Stimulated activated CD4-positive, alpha-beta T cell treated with anti-CD3 and anti-CD28 coated beads, Interleukin-15, amount 100 ng/mL, for 48 hours (primary cell): ENCODE measurements at places on chromosomes 13 and 19.
A peak's percentile ranks its signal among the peaks of the same experiment; 100 is the strongest.

DNA sequence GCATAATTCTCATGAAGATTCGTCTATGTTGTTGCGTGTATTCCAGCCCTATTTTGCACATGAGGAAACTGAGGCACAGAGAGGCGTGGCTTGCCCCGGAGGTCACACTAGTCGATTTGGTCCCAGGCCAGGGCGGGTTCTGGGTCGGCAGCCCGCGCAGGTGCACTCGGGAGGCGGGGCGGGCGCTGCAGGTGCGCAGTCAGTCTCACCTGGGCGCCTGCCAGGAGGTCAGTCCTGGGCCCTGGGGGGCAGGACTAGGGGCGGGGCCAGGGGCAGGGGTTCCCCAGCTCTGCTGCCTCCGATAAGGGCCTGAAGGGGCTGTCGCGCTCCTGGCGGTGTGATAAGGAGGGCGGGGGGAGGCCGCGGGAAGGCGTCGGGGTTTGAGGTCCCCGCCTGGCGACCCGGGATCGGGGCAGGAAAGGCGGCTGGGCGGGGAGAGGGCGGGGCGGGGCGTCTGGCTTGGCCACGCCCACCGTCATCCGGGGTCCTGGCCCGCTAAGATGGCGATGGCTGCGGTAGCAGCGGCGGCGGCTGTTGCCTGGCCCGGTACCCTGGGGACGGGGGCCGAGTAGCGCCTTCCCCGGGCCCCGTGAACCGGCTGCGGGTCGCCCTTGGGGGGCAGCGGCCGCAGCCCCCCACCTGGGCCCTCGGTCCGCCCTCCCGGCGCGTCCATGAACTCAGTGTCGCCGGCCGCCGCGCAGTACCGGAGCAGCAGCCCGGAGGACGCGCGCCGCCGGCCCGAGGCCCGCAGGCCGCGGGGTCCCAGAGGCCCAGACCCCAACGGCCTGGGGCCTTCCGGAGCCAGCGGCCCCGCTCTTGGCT lies at the start of gene ATG4D:
ATG4D (plus strand) TSS at position 485 of the 822 bp plus-strand sequence; CDS start at position 672, 187 bp downstream.
- peak; percentile 68 for DNase-seq

DNA sequence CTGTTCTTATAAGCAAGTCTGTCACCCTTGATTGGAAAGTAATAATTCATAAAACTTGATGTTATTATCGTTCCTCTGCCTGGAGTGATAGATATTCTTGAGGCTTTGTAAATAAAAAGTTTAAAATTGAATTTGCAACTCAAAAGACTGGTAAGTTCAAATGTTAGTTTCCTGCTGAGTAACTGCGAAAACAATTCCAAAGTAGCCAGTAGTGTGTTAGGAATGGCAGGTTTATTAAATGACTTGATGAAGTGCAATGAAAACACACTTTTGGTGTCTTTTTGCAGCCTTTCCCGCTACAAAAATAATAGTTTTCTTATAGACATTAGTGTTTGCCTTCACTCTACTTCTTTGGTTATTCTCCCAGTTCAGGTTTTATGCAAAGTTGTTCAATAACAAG lies 299.3 kb downstream of the DLEU7 start:
- no peak for DNase-seq

- no peak for DNase-seq
These were observed 59.4 kb downstream of the ZNF708 start for GRCh38 chr19:21269813-21270212.

DNA sequence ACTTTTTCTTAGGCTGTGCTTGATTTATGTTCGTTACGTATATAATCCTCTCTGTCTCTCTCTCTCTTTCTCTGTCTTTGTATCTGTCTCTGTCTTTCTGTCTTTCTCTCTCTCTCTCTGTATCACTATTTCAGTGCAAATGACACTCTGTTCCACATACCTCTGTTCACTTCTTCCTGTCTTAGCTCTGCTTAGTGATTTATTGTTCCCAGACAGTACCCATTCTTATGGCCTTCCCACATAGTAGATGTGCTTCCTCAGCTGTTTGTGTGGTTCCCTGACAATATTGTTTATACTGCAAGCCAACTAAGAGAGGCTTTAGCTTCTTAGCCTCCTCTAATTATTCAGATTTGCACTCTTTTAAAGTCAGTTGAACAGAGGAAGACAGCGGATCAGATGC lies 1244.2 kb downstream of the DIAPH3 start:
- DNase-seq = no peak

- no peak for DNase-seq
These were observed 28.2 kb downstream of the GPC6 start for GRCh38 chr13:93254775-93255174.

DNA sequence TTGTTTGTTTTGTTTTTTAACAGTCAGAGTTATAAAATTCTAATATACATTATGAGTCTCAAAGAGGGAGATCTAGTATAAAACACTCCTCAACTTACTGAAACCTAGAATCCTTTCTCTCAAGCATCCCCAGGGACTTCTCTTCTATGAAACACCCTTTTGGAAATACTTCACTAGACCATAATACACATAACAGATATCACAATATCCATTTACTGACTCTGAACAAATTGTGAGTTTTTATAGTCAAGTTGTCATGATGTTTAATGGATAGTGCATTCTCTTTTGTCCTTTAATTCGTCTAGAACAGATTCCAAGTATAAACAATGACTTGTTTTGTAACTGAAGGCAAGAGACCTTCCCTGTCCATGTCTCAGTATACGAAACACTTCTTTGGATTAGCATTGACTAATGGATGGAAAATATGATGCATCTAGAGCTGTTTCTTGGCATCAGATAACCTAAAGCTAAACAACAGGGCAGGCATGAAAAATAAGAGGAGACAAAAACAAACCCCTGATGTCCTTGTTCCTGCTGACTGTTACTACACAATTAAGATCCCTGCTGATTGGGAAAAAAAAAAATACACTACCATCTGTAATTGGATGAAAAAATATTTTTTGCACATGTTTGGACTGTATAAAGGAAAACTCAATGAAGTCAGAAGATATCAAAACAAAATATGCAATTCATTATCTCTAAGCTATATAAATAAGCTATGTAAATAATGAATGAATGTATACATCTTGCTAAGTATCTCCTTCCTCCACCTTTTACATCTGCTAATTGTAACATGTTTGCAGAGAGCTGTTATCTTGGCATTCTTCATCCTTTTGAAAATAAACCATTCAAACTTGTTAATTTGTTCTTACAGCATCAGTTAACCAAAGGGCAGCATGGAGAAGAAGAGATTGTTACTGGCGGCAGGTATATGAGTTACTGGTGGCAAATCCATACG lies 214.2 kb downstream of the LACC1 start:
- no peak for DNase-seq

DNA sequence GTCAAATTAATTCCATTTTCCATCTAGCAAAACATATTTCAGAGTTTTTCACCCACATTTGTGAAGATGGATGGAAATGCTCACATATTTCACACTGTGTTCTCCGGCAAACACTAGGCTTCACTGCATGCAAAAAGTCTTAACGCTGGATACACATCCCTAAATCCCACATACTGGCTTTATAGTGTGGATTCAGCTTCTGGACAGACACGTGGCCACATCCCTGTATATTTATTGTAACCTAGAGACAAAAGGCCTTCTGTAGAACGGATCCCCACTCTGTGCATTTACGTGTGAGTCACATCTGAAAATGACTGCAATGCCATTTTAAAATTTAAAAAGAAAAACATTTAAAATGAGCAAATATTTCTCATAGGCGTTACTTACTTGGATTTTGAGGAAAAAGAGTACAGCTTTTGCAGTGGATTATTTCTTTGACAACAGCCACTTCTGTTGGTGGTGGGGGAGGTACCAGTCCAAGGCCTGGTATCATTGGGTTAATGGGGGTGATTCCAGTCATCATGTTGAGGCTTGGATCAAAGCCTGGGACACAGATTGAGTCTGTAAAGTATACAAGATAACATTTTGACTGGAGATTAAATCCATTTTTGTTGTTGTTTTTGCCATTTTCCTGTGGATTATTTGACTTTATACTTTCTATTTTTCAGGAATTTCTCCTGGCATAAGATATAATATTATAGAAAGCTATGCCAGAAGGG lies 337.7 kb downstream of the DNAJC15 start:
- DNase-seq = no peak

- DNase-seq = no peak
These were observed 213.9 kb upstream of the TSHZ3 start for GRCh38 chr19:31562966-31563612.

DNA sequence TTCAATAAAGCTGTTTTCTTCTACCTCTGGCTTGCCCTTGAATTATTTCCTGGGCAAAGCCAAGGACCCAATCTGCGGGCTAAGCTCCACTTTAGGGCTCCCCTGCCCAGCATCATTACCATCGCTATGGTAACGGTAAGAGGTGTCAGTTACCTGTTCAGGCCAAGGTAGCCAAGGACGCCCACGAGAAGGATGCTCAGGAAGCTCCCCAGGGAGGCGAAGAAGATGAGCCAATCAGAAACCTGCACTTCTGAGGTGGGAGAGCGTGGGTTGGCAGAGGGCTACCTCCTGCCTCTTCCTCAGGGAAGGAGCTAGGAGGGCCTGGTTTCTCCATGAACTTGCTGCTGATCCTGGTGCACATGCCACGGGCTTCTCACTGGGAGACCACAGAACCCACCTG lies 24.7 kb downstream of the IL12RB1 start:
- DNase-seq = no peak

GRCh38 chr13:102907886-102908515 lies 62.2 kb downstream of the ERCC5 start:
- DNase-seq = no peak

- DNase-seq = no peak
These were observed 342.8 kb downstream of the DACH1 start for GRCh38 chr13:71524245-71524612.

DNA sequence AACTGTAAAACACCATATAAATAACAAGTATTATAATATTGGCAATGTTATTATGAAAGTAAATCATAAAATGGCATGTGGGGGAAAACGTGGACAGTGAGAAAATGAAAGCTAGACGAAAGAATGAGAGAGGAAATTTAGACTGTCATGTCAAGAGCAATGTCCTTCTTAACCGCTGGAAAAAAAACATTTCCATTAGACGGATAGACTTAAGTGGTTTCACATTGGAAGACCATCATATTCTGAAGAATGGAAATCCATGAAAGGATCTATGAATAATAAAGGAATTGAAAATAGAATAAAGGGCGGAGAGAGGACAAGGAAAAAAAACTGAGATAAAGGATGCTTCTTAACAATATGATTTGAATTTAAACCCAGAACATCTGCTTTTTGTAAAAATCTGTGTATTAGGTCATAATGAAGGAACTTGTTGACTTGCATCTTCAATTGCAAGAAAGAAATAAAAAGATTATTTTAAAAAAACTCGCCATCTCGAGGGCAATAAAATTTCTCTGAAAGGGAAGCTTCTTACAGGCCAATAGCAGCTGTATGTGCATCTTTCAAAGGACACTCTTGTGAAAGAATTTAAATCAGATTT lies 90.6 kb downstream of the SPRY2 start:
- DNase-seq = no peak

DNA sequence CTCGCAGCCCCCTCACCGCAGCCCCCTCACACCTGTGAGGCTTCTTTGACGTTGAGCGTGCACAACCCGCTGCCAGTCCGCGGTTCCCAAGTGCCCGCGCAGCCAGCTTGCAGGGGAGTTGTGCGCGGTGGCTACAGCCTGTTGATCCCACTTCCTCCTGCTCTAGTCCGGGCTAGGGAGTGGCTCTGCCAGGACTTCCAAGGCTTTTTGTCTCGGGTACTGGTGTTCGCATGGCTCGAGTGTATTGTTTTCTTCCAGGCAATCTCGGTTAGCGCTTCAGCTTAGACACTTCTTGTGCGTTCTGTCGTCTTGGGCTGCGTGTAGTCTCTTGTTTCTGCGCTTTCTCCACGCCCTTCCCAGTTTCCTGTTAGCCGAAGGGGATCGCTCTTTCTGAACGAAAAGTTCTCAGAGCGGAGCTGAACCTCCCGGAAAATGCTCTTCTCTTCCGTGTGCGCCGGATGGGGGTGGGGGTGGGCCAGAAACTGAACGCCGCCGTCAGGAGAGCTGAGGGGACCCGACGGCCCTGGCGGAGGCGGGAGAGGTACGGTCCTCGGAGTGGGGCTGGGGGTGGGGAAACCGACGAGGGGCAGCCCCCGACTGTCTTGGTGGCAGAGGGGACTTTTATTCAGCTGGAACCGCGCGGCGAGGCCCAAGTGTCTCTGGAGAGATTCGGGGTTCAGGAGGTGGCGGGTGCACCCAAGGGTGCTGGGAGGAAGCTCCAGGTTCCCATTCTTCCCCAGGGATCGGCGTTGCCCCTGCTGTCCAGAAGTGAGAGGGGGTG lies 697 bp upstream of the DGKH start:
- DNase-seq = no peak

DNA sequence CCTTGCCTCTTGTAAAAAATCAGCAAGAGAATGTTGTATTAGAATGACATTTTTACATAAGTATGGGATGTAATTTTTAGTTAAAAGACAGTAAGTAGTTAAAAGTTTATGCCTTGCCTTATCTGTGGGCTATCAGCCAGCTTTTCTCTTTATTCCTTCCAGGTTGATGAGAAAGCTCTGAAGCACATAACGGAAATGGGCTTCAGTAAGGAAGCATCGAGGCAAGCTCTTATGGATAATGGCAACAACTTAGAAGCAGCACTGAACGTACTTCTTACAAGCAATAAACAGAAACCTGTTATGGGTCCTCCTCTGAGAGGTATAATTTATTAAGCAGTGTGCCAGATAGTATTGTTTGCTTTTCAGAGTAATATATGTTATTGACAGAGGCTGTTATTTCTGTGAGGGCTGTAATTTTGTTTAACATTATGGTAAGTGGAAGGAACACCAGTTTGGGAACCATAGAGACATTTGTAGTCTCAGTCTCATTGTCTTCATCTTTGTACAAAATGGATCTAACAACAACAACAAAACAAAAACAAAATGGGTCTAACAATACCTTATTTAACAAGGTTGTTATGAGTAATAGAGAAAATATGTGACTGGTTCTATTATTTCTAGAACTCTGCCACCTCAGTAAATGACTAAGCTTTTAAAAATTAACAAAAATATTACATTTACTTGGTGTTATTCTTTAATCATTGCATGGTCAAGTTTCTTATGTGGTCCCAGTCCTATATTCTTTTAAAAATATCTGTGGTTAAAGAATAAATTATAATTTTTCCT lies 112.8 kb downstream of the TDRD3 start:
- DNase-seq = no peak

- no peak for DNase-seq
These were observed 9.9 kb upstream of the MKNK2 start for GRCh38 chr19:2060884-2061494.

DNA sequence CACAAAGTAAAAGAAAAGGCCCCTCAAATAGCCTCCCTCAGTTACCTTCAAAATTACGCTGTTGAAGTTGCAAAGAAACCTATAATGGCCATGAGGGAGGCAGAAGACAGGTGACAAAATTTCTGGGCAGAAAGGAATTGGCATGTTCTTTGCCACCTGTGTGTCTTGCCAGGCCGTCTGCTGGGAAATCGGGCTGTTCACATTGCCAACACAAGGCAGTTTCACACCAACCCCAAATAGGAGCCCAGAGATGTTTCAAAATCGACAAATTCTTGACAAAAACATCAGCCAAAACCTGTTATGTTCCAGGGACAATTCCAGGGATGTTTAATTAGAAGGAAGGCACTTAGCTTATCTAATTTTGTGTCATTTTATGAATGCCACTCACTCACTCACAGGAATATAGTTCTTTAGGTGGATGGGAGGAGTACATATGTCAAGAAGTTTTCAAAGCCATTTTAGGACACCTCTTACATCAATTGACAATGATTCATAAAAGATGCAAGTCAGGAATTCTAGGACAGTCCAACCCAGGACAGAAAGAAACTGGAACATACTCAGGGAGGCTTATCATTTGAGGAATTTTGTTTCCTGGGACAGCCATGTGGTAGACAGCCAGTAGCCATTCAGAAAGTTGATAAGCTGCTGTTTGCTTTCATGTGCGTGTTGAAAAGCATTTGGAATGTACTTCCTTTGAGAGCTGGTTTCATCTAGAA lies 164.5 kb downstream of the RGCC start:
- DNase-seq = no peak
